ENCODE measurements at places on chromosomes 3 and 15. TPM values are rescaled to one million over a fixed set of nuclear protein-coding genes. Genes with fewer than 3 reads are reported as not detected.

Gene OSTN
- total RNA-seq: not detected

DNA sequence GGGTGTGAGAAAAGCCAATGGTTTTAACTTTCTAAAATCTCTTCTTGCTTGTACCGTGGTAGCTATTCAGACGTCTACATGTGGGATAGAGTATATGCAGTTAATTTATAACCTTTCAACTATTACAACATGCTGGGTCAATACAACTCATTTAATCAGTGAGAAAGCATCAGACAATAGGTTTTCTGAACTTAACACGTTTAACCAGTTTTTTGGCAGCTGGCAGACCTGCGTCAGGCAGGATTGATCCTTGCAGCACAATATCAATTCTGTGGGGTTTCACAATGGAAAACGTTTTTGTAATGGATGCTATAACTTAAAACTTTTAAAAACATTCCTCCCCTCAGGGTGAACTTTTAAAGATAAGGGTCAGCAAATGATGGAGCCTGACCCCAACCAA lies 6.5 kb downstream of the GNB5 start:
- no peak for DNase-seq

GRCh38 chr3:105656651-105657504 lies 211.9 kb downstream of the CBLB start:
- DNase-seq: no peak

- no peak for DNase-seq
Measured at GRCh38 chr15:92306663-92307062, 87.0 kb upstream of the ST8SIA2 start.

DNA sequence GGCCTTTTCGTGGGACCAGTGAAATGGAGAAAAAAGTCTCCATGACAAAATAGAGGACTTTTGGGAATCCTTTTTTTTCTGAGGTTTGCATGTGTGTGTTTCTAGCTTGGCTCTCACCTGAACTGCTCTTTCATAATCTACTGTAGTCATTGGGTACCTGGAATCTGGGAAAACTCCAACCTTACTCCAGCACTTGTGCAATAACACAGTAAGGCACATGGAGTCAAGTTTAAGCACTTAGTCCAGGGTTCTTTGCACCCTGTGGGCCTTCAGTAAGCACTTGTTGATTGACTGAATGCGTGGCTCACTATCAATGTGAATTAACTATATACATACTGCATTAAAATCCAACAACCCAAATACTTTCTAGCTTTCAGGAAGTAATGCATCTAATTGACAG lies 299.5 kb downstream of the ZBTB20 start:
- DNase-seq: no peak

DNA sequence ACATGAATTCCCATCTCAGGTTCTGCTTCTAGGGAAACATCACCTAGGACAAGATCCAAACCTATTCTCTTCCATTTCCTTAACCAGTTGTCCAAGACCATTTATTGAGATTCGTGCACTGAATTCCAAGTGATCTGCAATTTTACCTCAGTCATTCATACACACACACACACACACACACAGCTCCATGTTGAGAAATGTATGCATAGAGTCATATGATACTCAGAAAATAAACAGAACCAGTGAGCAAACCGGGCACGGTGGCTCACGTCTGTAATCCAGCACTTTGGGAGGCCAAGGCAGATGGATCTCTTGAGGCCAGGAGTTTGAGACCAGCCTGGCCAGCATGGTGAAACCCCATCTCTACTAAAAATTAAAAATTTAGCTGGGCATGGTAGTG lies 6.1 kb upstream of the KPNA1 start:
- no peak for DNase-seq

Gene INSYN1
- not detected for total RNA-seq

DNA sequence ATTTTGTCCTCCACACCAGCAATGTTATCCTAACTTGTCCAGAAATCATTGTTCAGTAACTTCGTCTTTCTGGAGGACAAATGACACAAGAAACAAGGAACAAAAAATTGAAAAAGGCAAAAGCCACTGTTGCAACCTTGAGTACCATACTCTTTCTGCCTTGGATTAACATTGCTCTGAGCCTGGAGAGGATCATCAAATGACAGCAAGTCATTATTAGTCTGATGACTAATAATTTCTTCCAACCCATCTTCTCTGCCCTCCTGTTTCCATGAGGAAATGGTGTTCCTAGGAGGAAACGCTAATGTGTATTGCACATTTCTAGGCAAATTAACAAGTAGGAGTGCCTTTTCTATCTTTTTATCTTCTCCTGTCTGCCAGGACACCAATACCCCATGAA lies 153.9 kb downstream of the PCCB start:
- no peak for DNase-seq

- no peak for DNase-seq
Measured at GRCh38 chr3:126541628-126542339, 16.9 kb downstream of the C3orf22 start.

Gene SQOR
- 11.8 TPM for total RNA-seq

DNA sequence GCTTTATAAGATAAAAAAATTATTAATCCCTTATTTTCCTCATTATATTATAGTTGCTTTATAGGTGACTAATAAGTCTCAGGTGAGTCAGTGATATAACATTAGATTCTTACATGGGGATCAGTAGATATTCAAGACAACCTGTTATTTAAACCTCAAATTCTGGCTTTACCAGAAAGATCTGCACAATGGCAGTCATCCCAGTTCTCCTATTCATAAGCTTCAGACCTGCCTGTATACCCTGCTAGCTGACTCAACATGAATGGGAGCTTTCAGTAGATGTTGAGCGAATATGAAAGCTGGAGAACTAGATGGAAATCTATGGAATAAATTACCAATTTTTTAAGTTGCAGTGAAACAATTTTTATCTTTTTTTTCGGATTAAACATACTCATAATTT lies 20.5 kb upstream of the CCDC54 start:
- DNase-seq: no peak
